Body of pancreas (tissue), 4 donors: ENCODE measurements at places on chromosomes 2 and 18. TPM values are rescaled to one million over a fixed set of nuclear protein-coding genes. Genes with fewer than 3 reads are reported as not detected.

Gene DPP4
- total RNA-seq, result 7.5 TPM

Gene SIX3
- total RNA-seq, result not detected

Gene LHCGR
- total RNA-seq, result not detected

Gene SCRN3
- total RNA-seq, result 18.7 TPM

Gene CABYR
- 0.52 TPM for total RNA-seq

Gene KCNG3
- 6.9 TPM for total RNA-seq

Gene DTNA
- 32.2 TPM for total RNA-seq

Gene TBR1
- not detected for total RNA-seq

Gene OSR1
- 2.1 TPM for total RNA-seq

GRCh38 chr2:206390181-206390580, 53.2 kb upstream of the ADAM23 start:
- H3K4me1 ChIP-seq, result no peaks in the 10 kb centered on the region
- no peak for DNase-seq
- no peak overlapping the region for H3K27ac ChIP-seq
- H3K36me3 ChIP-seq, result no peaks in the 10 kb centered on the region

DNA sequence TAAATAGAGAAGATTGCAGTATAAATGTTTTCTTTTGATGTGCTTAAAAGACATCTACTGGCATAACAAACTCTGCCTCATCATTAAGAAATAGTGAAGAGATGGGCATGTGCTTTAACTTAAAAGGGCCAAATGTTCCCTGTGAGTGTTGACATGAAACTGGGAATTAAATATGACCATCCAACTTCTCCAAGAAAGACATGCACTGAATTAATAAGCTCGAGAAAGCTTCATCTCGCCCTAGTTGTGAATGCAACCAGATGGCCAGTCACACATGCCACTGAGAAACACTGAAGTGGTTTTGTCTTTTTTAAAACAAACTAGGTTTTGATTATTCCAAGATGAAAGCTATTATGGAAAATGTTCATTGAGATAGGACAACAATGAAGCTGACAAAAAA, 479.2 kb downstream of the RIT2 start:
- H3K4me3 ChIP-seq, result no peak overlapping the region
- H3K27me3 ChIP-seq, result no peaks in the 10 kb centered on the region
- H3K27ac ChIP-seq, result no peak overlapping the region
- no peak for DNase-seq
- no peaks in the 10 kb centered on the region for H3K4me1 ChIP-seq

GRCh38 chr2:232120911-232121310, 159.4 kb downstream of the DIS3L2 start:
- H3K36me3 ChIP-seq, result no peaks in the 10 kb centered on the region
- H3K27ac ChIP-seq, result no peak overlapping the region
- H3K27me3 ChIP-seq, result no peaks in the 10 kb centered on the region
- no peak for DNase-seq
- no peak overlapping the region for H3K4me3 ChIP-seq
- no peaks in the 10 kb centered on the region for H3K4me1 ChIP-seq

GRCh38 chr18:72742002-72742401, 125.8 kb downstream of the NETO1 start:
- no peaks in the 10 kb centered on the region for H3K27me3 ChIP-seq
- no peak for DNase-seq
- H3K4me1 ChIP-seq, result no peaks in the 10 kb centered on the region
- H3K4me3 ChIP-seq, result no peak overlapping the region
- H3K36me3 ChIP-seq, result no peaks in the 10 kb centered on the region

GRCh38 chr2:113060796-113061195, 1.8 kb downstream of the IL36RN start:
- no peak for DNase-seq
- no peaks in the 10 kb centered on the region for H3K4me1 ChIP-seq
- no peaks in the 10 kb centered on the region for H3K36me3 ChIP-seq
- no peak overlapping the region for H3K27ac ChIP-seq
- no peaks in the 10 kb centered on the region for H3K27me3 ChIP-seq
- no peak overlapping the region for H3K4me3 ChIP-seq

DNA sequence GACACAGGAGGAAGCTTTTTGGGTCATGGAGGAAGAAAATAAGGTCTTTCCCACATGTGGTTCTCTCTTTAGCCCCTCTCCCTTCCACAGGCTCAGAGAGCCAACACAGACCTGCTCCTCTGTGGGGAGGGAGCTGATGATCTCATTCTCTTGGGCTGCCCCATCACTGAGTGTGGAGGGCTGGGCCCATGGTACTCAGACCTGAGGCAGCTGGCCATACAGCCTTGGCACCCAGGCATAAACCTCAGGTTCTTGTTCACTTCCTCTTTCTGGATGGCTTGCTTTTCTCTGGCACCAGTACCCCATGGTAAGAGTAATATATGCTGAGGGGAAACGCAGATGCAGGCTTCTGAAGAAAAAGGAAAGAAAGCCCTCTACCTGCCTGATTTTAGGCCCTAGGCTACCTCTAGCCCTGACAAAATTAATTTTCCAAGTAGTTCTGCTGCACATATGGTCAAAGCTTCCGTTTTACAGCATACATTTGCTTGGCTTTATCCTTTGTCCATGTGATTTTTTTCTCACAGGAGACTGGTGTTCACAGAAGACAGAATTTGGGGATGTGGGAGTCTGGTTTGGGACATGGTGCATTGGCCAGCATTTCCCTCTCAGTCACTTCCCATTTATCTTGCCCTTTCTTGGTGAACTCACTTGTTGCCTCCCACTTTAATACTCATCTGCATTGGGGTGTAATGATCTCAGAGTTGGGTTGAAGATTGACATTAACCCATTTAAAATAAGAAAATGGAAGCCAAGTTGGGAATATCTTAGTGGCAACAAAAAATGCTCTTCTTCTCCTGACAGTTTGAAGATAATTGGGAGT, 11.1 kb downstream of the DHRS9 start:
- H3K4me3 ChIP-seq, result no peak overlapping the region
- DNase-seq, result peak; percentile 19
- no peaks in the 10 kb centered on the region for H3K27me3 ChIP-seq
- H3K36me3 ChIP-seq, result no peaks in the 10 kb centered on the region
- H3K4me1 ChIP-seq, result no peaks in the 10 kb centered on the region

- no peaks in the 10 kb centered on the region for H3K27me3 ChIP-seq
- H3K4me1 ChIP-seq, result peaks cover 29% of the 10 kb centered on the region
Measured at GRCh38 chr18:48170651-48171050, 238.5 kb downstream of the ZBTB7C start.

GRCh38 chr2:127674241-127675209, 805 bp downstream of the LIMS2 start:
- no peak overlapping the region for H3K27ac ChIP-seq
- H3K4me1 ChIP-seq, result peaks cover 13% of the 10 kb centered on the region
- no peaks in the 10 kb centered on the region for H3K36me3 ChIP-seq
- no peaks in the 10 kb centered on the region for H3K27me3 ChIP-seq
- H3K4me3 ChIP-seq, result peak overlapping the region; percentile 32

DNA sequence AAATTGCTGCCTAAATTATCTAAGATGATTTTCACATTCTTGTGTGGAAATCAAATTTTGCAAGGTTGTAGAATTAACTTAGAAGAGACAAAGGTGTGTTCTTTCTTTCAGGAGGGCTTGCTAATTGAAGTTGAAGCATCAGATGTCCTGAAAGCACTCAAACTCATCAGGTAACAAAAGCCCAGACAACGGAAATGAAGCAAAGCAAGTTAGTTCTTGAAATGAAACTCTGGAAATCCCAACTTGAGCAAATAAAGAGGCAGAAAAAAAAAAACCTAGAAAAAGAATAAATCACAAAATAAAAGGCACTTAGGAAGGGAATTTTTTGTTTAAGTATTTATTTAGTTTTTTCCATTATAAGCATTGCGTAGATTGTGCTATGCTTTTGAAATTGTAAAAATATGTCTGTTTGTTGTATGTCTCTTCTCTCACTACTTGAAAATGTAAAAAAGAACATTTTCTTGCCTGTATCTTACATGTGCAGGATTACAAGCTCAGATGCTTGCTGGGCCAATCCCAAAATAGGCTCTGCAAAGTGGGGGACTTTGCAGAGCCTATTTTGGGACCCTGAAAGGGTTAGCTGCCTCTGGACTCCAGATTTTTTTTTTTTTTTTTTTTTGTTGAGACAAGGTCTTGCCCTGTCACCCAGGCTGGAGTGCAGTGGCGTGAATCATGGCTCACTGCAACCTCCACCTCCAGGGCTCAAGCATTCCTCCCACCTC, 46.7 kb downstream of the FAM161A start:
- no peak overlapping the region for H3K4me3 ChIP-seq
- H3K36me3 ChIP-seq, result no peaks in the 10 kb centered on the region
- no peaks in the 10 kb centered on the region for H3K27me3 ChIP-seq
- no peak overlapping the region for H3K27ac ChIP-seq
